ENCODE measurements at places on chromosomes 11 and 22. TPM values are rescaled to one million over a fixed set of nuclear protein-coding genes. Genes with fewer than 3 reads are reported as not detected.

The SLC35F2 gene
- total RNA-seq = 13.3 TPM

The IGLL1 gene
- not detected for total RNA-seq

The OR4S2 gene
- not detected for total RNA-seq

The ZNRF3 gene
- 7.9 TPM for total RNA-seq

The UPK3A gene
- total RNA-seq = not detected

The PDGFD gene
- 21.9 TPM for total RNA-seq

The TXN2 gene
- total RNA-seq = 46.9 TPM

The IRAG1 gene
- total RNA-seq = 18.2 TPM

The RASGRP2 gene
- total RNA-seq = 27.5 TPM

The MYEOV gene
- total RNA-seq = 13.3 TPM

The OR51B4 gene
- not detected for total RNA-seq

The HORMAD2 gene
- total RNA-seq = not detected

The INS gene
- not detected for total RNA-seq

The GP1BB gene
- 14.5 TPM for total RNA-seq

The OR52N4 gene
- not detected for total RNA-seq

The CARD16 gene
- 26.8 TPM for total RNA-seq

The CRACR2B gene
- 4.9 TPM for total RNA-seq

The GPR83 gene
- not detected for total RNA-seq

The CARD18 gene
- total RNA-seq = not detected

The FXYD2 gene
- total RNA-seq = 2.7 TPM

The ADAMTS15 gene
- 12.0 TPM for total RNA-seq

The FAM180B gene
- not detected for total RNA-seq

The CLMP gene
- total RNA-seq = 99.4 TPM

The OR51I1 gene
- total RNA-seq = not detected

The NECTIN1 gene
- total RNA-seq = 58.2 TPM

The MMP13 gene
- 0.98 TPM for total RNA-seq

The CBLIF gene
- total RNA-seq = not detected

The BEST1 gene
- total RNA-seq = 4.4 TPM

The EMSY gene
- 31.2 TPM for total RNA-seq

The POU2AF2 gene
- not detected for total RNA-seq

The LRRC74B gene
- not detected for total RNA-seq

The SLC22A6 gene
- not detected for total RNA-seq

The TBCEL gene
- 19.2 TPM for total RNA-seq

The UPB1 gene
- total RNA-seq = not detected

The RAPSN gene
- not detected for total RNA-seq

The MEI1 gene
- total RNA-seq = 6.4 TPM

The DDIAS gene
- 1.5 TPM for total RNA-seq

The GRM5 gene
- not detected for total RNA-seq

The OR8D1 gene
- not detected for total RNA-seq

The OR8D4 gene
- total RNA-seq = not detected

The C11orf52 gene
- 1.5 TPM for total RNA-seq

The ARHGAP1 gene
- 80.3 TPM for total RNA-seq
